IMR-90 (cell line): ENCODE measurements at places on chromosomes 5 and 9.
A peak's percentile ranks its signal among the peaks of the same experiment; 100 is the strongest.

GRCh38 chr9:129886226-129887174, 51.2 kb downstream of the USP20 start:
- no peak for DNase-seq

DNA sequence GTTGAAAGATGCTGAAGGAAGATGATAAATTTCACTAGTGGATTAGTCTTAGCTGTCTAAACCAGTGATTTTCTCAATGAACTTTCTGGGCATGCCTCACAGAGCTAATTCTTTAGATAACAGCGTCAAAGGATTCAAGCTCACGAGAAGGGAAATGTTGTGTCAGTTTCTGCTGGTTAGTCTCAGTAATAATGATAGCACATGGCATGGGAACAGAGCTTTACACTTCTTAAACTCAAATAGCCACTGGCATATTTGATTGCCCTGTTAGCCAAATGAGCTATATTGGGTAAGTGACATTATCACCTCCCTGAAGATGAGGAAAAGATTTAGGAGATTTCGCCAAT, 139.3 kb upstream of the NR3C1 start:
- no peak for DNase-seq

DNA sequence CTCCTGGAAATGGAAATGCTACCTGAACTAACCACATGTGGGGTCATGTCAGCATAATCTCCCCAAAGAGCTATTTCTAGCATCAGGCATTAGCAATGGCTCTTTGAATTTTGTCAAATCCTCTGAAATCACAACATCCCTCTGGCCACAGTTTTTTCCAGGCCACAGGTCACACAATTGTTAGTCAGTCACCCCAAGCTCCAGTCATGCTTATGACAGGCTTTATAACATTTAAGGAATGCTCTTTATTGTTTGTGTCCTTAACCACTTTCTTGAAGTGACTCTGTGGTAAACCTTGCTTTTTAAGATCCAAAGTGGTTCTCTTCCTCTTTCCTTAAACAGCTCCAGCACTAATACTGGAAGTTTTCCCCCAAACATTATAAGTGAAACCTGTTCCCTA, 169.2 kb upstream of the HMHB1 start:
- DNase-seq = peak; percentile 36

DNA sequence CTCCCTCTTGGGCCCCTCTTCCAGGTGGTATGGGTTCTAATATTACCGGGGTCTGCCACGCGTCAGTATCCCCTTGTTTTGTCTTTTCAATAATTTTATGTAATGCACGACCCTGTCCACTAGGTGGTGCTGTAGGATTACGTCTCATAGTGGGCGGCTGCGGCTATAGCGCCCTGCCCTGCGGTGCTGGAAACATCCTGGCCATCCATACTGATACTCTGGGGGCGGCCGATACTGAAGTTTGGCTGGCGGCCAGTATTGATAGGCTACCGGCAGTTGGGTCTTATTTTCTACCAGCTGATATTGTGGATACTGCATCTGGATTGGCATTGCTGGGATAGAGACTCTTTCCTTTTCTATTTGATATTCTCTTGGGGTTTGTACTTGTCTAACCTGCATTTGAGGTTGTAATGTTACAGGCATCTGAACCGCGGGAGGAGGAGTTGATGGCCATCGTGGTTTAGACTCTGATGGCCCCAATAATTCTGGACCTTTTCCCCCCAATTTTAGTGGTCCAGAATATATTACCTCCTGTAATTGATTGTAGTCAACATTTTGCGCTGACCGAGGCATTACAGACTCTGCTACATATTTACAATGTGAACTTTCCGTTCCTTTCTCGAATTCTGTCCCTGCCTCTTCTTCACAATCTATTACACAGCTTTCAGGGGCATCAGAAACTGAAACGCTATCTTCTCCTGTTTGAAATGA, 3.3 kb upstream of the TMEM141 start:
- peak; percentile 42 for DNase-seq

DNA sequence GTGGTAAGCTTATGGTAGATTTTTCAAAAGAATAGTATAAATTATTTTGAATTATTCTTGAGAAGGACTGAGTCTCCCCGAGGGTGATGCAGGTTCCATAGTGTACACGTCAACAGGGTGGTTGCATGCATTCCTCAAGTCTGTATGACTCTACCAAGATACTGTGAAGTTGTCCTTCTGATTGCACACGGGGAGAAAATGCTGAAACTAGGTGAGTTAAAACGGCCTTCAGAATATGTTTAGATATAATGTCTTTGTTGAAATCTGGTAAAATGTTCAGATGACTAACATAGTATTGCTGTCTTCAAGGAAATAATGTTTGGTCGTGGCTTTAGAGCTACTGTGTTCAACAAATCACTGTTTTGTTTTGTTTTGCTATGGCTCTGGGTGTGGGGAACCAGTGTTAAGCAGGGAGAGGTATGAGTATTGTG, 22.4 kb upstream of the TNFAIP8 start:
- DNase-seq = peak; percentile 21

- DNase-seq = no peak
Observed at GRCh38 chr9:109619310-109619709, 121.2 kb upstream of the PTPN3 start.

DNA sequence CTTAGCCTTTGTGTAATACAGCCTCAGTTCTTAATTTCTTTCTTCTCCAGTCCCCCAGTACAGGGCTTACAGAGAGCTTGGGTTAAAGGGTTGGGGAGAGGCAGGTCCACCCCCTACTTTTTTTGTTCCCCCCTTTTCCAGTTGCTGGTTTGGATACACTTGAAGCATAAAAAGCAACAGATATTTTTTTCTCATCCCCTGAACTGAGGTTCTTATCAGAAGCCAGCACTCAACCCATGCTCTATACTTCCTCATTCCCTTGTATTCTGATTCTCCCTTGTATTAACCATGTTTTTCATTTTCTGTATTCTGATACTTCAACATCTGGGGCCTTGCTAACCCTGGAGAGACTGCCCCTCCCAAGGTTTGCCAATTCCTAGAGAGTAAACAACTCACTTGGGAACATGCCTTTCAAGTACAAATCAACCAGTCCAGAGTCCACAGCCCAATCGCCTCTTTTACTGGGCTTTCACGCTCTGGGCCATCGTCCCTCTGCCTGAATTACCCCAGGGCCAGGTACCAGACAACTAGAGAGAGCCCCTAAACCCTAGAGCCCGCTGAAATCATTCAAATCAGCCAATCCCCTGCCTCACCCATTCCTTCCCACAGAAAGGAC, 333.4 kb upstream of the PUM3 start:
- DNase-seq = no peak

GRCh38 chr9:4086119-4087090, 213.5 kb downstream of the GLIS3 start:
- peak; percentile 43 for DNase-seq

DNA sequence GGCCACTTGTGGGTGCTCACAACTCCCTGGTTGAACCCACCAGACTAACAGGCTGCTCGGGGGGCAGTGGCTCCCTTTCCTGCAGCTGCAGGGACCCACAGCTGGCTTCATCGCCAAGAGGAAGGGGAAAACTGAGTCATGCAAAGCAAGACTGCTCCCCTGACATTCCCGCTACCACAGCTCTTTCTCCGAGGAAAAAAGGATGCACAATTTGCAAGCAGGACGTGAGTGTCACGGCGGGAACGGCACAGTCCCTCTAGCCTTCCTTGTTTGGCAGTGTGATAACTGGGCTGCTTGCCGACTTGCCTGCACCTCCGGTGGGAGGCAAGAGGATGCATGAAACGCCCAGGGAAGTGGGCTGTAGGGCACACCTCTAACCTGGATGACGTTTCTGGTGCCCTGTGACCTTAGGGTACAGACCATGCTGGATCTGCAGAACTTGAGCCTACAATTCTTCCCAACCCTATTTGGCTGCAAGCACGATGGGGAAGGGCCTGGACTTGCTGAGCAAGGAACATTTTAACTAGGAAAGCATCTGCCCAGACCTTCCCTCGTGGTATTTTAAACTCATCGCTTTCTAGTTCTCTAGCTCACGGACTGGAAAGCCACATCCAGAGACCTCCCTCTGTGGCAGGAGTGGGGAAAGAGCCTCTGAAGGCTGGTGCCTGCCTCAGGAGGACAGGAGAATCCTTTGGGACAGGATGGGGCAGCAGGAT, 7.8 kb downstream of the SH3PXD2B start:
- no peak for DNase-seq

- no peak for DNase-seq
Observed at GRCh38 chr5:76376866-76377230, 26.2 kb upstream of the IQGAP2 start.

DNA sequence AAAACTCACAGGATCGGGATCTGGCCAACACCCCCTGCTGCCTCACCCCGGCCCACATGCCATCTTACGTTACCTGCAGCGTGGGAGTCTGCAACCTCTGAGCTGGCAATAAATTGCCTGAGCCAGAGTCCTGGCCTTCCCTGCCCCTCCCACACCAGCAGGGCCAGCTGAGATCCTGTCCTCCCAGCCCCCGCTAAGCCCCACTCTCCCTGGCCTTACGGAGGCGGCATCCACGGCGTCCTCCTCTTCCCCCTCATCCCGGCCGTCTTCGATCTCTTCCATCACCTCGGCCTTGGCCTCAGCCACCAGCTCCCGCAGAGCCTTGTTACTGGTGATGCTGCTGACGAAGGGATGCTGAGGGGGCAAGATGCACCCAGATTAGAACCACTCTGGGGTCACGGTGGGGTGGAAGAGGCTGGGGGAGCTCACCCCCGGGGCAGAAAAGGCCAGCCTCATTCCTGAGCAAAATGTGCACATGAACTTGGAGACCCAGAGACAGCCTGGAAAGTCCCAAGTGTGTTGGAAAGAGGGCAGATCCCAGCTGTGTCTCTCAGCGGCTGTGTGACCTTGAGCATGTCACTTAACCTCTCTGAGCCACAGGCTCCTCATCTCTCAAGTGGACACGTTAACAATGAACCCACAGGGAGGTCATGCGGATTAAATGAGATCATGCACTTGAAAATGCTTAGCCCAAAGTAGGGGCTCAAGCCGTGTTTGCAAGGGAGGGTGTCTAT, 89.9 kb upstream of the FBXW11 start:
- DNase-seq = no peak

- no peak for DNase-seq
Observed at GRCh38 chr9:133353548-133353947, 2.7 kb downstream of the SURF1 start.

- no peak for DNase-seq
Observed at GRCh38 chr5:138179277-138179857, 455 bp downstream of the KIF20A start.

DNA sequence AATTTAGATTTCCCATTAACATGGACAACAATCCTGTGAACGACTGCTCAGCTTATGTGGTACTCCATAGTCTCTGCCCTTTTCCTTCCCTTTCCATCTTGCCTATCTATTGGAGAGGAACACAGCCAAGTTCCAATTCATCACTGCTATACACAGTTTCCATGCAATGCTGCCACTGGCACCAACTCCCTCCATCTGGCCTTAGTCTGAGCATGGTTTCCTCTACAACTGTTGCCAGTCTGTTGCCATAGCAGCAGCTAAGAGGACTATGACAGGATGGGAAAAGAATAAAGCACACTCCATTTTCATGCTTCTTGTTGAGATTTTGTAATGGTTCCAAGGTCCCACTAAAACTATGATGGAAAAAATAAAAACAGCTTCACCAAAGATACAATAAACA, 189.0 kb downstream of the HCN1 start:
- DNase-seq = no peak

DNA sequence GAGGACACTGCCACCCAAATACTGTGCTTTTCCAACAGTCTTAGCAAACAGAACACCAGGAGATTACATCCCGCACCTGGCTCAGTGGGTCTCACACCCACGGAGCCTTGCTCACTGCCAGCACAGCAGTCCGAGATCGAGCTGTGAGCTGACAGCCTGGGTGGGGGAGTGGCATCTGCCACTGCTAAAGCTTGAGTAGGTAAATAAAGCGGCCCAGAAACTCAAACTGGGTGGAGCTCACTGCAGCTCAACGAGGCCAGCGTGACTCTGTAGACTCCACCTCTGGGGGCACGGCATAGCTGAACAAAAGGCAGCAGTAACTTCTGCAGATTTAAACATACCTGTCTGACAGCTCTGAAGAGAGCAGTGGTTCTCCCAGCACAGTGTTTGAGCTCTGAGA, 28.8 kb downstream of the EPB41L4A start:
- DNase-seq = no peak

- DNase-seq = no peak
Observed at GRCh38 chr5:59757442-59757841, 136.1 kb downstream of the PDE4D start.

DNA sequence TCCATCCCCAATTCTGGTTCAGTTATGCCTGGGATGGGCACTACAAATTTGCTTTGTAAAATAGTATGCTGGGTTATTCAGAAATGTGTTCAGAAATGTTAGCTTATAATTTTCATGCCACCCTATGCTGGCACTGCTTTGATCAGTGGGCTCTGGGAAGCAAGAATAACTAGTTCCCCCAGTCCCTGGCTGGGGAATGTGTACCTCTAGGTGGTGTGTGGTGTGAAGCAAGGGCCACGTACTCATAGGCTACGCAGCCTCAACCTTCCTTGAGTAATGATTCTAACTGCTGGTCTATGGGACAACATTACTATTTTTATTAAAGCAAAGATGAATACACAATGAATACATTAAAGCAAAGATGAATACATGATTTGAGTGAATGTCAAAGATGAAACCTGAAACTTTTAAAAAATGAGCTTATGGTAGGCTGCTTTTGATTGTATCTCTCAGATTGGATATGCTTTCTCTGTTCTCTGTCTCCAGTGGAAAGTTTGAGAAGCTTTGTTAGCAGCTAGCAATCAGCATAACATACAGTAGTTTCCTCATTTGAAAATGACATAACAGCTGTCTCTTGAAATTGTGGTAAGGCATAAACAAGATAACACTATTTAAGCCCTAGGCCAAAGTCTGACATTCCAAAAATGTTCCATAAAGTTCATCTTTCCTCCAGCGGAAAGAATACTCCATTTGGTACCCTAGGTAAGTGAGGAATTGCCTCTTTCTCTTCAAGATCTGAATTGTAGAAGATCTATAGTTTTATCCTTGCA, 174.7 kb upstream of the NFIB start:
- DNase-seq = no peak

- no peak for DNase-seq
Observed at GRCh38 chr5:133520062-133520461, 92.3 kb downstream of the FSTL4 start.

- DNase-seq = peak; percentile 60
Observed at GRCh38 chr5:36156121-36156601, 4.2 kb downstream of the SKP2 start.

DNA sequence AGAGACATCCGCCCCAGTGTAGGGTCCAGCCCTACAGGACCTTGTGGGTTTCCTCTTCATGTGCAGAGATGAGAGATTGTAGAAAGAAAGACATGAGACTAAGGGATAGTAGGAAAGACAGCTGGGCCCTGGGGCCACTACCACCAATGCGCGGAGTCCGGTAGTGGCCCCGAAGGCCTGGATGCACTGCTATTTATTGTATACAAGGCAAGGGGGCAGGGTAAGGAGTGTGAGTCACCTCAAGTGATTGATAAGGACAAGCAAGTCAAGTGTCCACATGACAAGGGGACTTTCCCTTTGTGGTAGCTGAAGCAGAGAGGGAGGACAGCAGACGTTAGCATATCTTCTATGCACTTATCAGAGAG, 6.2 kb upstream of the TMEM141 start:
- DNase-seq = no peak

- DNase-seq = no peak
Observed at GRCh38 chr5:68490406-68490805, 274.9 kb downstream of the PIK3R1 start.

- no peak for DNase-seq
Observed at GRCh38 chr9:90972057-90972456, 170.4 kb downstream of the SYK start.
